ENCODE measurements at places on chromosomes 4 and X.

DNA sequence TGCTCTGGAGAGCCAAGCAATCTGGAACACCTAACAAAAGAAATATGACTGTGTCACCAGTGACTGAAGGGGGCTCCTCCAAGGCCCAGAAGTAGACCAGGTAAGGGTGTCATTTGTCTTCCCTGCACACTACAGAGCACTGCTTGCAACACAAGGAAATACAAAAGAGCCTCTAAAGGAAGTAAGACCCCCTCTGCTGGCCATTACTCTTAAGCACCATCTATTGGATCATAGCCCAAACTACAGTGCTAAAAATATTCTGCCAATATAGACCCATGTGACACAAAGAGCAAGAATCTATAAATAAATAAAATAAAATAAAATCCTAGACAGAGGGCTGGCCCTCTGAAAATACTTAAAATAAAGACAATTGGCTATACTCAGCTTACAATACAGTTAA, 528.7 kb downstream of the TMA16 start:
- no peak for DNase-seq

- DNase-seq = no peak
Observed at GRCh38 chrX:49058794-49059193, at the start of gene CCDC120. TSS of gene CCDC120 (plus strand) at chrX:49058999. CDS start at chrX:49062042, 3,043 bp downstream.

DNA sequence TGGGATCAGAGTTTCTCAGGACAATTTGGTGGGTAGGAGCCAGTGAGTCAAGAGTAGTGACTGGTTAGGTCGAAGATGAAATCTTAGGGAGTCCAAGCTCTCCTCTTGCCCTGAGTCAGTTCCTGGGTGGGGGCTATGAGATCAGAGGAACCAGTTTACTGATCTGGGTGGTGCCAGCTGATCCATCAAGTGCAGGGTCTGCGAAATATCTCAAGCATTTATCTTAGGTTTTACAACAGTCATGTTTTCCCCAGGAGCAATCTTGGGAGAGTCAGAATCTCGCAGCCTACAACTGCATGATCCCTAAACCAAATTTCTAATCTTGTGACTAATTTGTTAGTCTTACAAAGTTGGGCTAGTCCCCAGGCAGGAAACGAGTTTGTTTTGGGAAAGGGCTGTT, 1833.2 kb upstream of the PCDH7 start:
- no peak for DNase-seq

DNA sequence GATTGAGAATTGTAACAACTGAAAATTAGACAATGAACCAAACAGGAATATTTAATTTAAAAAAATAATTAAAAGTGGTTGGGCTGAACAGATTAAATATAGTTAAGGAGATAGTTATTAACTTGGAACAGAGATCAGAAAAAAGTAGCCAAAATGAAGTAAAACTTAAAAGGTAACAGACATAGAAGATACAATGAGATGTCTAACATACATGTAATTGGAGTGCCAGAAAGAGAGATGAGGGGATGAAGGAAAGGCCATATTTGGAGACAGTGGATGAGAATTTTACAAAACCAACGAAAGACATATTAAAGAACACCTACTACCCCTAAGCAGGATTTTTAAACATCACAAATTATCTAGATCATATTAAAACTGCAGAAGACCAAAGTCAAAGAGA, 8.0 kb downstream of the TBC1D9 start:
- DNase-seq = no peak

DNA sequence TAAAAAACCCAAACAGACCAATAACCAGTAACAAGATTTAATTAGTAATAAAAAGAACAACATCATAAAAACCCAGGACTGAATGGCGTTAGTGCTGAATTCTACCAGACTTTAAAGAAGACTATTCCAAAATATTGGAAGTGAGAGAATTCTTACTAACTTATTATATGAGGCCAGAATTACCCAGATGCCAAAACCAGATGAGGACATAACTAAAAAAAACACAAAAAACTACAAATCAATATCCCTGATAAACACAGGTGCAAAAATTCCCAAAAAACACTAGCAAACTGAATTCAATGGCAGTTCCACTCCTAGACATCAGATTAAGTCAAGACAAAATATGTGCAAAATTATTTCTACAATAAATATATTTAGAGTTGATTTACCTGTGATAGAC, 400.1 kb upstream of the PABPC4L start:
- no peak for DNase-seq

- no peak for DNase-seq
Observed at GRCh38 chr4:13207226-13207625, 276.9 kb downstream of the RAB28 start.

GRCh38 chr4:125104616-125105015, 210.1 kb upstream of the FAT4 start:
- DNase-seq = no peak

GRCh38 chr4:129645461-129645860, 549.5 kb downstream of the C4orf33 start:
- DNase-seq = no peak

- no peak for DNase-seq
Observed at GRCh38 chr4:130808492-130808891, 1712.5 kb downstream of the C4orf33 start.

GRCh38 chrX:150352114-150352513, 11.0 kb upstream of the MAMLD1 start:
- no peak for DNase-seq

DNA sequence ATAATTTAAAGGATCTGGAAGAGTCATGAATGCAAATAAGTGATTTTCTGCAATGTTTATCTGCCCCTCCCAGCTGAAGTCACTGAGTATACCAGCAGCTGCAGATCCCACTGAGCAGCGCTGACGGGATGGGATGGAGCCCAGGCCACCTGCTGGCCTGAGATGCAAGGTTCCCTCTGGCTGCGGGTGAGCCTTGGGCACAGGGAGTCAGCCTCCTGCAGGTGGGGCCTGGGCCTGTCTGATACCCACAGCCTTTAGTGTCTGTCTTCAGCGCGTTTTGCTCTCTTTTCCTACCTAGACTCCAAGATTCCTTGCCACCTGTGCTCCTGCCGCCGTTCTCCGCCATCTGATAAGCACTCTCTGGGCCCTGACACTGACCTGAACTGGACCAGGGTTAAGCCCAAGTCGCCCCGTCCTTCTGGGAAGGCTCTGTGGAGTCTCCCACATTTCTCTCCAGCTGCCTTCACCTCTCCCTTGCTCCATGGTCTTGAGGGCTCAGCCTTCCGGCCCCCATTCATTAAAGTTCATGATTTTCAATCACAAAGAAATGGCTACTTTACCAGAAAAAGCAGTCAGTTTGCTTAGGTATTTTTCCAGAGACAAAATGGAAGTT, 223.1 kb upstream of the FAT1 start:
- no peak for DNase-seq

DNA sequence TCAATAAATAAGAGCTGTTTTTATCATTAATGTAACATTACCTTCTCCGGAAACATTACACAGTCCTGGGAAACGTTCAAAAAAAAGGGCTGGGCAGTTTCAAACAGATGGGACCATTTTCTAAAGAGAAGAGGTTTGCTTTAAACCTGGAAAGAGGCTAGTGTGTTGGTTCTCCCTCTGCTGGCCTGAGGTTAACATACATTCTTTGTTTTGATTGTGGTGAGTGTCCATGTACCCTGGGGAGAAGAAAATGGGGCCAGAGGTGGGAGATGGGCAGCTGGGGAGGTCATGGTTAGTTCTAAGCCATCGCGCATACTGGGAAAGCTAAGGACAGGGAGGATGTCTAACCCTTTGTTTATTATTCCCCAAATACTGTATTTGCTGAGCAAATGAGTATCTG, 194.7 kb downstream of the CPEB2 start:
- DNase-seq = no peak

Measured in hematopoietic multipotent progenitor cell (in vitro differentiated cells).